ENCODE measurements at places on chromosomes 2 and 18.

DNA sequence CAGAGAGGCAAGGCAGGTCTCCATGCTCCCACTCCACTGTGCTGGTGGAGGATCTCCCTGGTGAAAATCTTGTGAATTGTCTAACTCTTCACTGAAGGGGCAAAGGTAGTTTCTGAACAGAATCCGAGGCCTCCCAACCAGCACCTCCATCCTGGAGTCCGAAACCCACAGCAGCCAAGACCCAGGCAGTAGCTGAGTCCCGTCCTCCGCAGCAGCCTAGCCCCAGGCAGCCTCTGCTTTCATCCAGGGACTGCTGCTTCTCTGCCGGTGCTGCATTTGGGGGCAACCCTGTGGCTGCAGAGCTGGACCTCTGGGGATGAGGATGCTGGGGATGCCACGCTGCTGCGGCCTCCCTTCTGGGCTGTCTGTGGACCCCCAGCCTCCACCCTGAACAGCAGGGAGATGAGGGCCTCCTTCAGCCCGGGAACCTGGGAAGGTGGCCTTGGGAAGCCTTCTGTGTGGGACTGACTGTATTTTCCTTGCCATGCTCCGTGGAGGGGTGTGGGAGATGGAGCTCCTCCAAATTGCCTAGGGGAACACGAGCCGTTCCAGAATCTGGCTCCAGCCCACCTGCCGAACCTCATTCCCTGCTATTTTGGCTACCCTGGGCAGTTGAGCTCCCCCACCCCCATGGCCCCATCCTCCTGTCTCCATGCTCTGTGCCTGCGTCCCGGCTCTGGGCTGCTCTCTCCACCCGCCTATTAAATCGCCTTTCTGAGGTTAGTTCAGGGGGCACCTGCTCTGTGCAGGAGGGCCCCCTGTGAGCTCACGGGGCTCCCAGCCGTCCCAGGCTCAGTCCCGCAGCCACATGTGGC lies 48.2 kb downstream of the GREB1 start:
- DNase-seq = no peak

DNA sequence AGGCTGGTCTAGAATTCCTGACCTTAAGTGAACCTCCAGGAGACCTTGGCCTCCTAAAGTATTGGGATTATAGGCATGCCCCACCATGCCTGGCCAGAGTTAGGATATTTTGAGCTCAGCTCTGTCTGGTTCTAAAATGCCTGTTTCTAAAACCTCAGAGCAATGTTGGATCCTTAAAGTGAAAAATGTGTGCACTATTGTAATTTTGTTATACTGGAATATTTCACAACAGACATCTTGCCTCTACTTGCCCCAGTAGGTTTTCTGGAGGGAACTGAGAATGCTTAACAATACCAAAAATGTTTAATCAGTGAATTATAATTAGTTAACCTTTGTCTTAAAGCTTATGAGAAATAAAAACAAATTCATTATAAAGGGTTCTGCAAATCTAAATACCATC lies 144.6 kb upstream of the CCDC195 start:
- DNase-seq = no peak

GRCh38 chr2:110897966-110898365 lies 165.6 kb downstream of the ACOXL start:
- peak; percentile 71 for DNase-seq

- no peak for DNase-seq
Observed at GRCh38 chr2:224448236-224448635, 46.3 kb upstream of the FAM124B start.

DNA sequence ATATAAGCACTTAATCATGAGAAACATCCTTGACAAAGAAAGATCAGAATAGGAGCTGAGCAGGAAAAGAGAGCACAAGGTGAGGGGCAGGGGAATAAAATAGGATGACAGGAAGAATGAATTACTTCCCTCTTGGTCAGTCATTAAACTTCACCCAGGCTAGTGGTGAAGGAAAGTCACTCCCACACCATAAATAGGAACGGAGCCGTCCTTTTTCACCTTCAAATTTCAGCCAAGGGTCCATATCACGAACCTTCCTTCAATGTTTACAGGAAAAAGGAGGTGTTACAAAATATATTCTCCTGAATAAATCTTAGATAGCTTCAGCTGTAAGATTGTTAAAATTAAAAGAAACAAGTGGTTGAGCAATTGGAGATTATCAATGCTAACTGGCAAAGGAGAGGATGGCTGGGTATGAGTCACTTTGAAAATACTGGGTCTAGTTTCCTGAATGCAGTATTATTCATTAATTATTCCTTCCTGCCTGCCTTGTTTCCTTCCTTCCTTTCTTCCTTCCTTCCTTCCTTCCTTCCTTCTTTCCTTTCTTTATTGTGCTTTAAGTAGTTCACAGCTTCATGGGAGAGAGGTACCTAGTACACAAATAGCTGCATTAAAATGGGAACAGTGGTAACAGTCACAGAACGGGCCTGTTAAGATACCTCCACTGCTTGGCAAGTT lies 292.3 kb upstream of the ID2 start:
- DNase-seq = no peak

GRCh38 chr2:128771401-128771800 lies 452.7 kb upstream of the HS6ST1 start:
- DNase-seq = no peak

- DNase-seq = no peak
Observed at GRCh38 chr2:64015898-64016297, 3.3 kb downstream of the VPS54 start.

DNA sequence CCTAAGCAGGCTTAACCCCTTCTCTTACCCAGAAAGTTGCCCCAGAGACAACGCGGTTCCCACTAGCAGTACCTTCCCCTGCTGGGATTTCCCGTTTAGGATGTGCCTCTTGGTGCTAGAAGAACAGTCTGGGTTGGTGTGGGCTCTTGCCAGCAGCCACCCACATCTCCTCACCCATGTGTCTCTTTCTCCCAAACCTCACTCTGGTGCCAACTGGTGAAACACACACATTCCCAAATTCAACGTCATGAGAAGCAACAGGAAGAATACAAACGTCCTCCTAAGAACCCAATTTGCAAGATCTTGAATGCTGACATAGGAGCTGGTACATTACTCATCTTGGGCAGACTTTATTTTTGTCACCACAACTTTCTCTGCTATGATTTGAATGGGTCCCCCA lies 36.2 kb downstream of the DIPK1C start:
- DNase-seq = no peak

DNA sequence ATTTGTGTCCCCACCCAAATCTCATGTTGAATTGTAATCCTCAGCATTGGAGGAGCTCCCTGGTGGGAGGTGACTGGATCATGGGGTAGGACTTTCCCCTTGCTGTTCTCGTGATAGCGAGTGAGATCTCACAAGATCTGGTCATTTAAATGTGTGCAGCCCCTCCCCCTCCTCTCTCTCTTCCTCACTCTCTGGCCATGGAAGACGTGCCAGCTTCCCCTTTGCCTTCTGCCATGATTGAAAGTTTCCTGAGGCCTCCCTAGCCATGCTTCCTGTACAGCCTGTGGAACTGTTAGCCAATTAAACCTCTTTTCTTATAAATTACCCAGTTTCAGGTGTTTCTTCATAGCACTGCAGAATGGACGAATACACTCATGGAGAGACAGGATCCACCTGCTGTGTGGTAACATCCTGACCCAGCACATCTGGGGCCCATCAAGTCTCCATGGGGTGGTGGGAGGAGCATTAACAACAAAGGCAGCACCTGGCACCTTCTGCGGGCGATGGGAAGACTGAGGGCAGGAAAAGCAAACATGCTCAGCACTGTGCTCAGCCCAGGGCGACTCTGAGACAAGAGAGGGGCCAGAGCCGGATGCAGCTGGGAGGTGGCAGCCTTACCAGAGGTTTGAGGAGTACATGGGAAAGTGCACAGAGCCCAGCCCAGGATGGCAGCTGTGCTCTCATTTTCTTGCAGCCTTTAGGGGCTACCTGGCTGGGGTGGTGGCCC lies 16.2 kb upstream of the ALPP start:
- no peak for DNase-seq

DNA sequence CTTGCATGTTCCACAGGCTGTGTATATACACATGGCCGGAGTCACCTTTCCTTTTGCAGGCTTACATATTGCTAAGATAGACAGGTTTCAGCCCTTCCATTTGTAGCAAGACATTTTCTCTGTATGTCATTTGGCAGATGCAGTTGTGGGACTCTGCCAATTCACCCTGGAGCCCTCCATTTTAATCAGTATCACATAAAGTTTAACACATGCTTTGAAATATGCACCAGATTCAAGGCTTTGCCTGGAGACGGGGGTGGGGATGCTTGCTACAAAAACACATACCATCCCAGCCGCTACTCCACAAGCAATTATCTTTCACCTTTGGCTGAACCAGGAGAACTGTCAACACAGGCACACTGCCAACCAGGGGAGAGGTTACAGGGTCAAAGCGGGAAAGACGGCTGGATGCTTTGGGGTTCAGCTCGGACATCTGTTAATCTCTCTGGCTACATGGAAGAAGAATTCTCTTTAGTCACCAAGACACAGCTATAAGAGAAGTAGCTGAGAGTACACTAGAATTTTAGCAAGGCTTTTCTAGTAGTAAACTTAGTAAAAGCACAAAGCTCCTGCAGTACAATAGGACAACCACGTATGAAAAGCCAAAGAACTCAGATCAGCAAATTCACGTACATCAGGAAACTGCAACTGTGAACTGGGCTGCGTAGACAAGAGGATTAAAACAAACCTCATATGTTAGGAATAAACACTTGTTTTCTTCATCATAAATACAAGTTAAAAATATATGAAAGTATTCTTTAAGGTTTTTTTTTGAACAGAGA lies 130.9 kb downstream of the EXOC6B start:
- DNase-seq = peak; percentile 49

GRCh38 chr18:79790996-79791972 lies 6.5 kb upstream of the KCNG2 start:
- DNase-seq = no peak

DNA sequence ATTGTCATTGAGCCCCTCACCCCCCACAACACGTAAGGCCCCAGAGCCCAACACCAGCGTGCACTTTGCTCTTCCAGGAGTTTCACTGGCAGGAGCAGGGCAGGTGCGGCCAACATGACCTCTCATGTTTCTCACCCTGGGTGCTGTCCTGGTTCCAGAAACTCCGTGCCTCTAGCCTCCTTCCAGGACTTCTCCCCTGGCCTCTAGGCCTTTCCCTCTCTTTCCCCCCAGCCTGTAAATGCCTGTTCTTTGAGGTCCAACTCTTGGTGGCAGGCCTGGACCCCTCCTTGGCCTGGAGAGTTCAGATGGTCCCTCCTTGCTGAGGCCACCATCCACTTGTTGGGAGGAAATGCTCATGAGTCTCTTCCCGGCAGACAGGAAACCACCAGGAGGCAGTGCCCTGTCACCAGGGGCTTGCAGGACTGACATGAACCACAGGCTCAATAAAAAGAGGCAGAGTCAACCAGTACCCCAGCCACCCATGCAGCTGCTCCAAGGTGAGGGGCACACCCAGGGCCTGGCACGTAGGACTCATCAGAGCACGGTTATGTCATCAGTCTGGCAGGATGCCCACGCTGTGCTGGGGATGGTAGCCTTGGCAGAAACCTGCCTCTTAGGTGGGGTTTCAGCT lies 1.5 kb downstream of the MALL start:
- no peak for DNase-seq

DNA sequence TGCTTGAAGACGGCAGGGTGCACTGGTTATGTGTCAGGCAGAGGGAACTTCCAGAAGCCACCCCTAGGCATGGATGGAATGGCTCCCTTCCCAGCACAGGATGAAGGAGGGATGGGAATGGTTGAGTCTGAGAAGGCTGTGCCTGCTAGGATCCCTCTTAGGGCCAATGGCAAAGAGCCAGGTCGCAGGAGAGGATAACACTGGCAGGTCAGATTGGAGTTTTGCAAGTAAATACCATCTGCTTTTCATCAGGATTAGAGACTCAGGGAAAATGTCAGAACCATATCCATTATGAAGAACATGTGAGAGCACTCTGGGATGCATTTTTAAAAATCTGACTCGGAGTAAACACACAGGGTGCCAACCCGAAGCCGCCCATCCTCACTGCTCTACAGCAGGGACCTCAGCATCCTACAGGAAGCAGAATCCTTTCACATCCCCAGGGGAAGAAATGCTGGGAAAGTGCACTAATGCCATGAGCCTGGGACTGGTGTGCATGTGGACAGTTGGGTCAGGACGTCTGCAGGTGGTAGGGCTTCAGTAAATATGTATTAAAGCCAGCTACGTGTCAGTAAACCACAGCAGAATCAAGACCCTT lies 139.9 kb downstream of the MYT1L start:
- no peak for DNase-seq
